ENCODE measurements at places on chromosomes 2 and 18.

GRCh38 chr2:133651861-133652260, 83.6 kb upstream of the NCKAP5 start:
- no peak for DNase-seq

GRCh38 chr2:60215386-60215901, 338.0 kb downstream of the BCL11A start:
- peak; percentile 74 for DNase-seq

GRCh38 chr2:175366815-175367214, 185.3 kb upstream of the ATP5MC3 start:
- DNase-seq = no peak

GRCh38 chr2:183349091-183349490, 224.8 kb downstream of the NUP35 start:
- no peak for DNase-seq

- no peak for DNase-seq
Observed at GRCh38 chr2:71166812-71167211, 36.4 kb downstream of the MPHOSPH10 start.

DNA sequence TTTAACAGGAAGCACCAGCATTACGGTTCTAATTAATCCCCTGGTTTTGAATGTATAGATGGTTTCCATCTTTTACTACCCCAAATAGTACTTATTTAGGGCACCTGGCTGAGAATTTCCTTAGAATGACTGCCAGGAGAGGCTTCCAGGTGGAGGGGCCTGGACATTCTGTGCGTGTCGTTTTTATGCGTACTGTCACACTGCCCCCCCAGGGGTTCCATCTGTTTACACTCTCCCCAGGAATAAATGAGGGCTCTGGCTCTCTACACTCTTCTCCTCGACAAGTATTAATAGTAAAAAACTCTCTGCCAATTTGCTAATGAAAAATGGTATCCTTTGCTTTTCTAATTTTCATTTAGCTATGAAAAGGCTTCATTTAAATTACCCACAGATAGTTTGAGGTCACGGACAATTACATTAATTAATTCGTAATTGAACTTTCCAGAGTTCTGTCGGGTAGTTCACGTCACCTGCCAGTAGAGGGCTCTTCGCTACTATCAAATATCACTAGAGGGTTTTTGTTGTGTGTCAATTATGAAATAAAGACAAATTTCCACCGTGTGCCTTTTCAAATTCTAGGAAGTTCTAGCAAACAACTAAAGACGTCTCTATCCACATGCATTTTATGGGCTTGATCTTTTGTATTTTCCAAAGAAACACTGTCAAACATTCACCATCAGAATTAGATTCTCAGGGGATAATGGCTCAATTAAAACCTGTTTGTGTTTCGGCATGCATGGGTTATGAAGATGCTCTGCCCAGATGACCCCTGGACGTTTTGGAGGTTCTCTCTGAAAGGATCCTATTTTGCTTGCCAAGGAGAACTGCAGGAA, 88.8 kb upstream of the ASB18 start:
- no peak for DNase-seq

- no peak for DNase-seq
Observed at GRCh38 chr18:70024829-70025228, 77.2 kb upstream of the CD226 start.

GRCh38 chr2:12169721-12170120, 423.3 kb downstream of the LPIN1 start:
- peak; percentile 74 for DNase-seq

DNA sequence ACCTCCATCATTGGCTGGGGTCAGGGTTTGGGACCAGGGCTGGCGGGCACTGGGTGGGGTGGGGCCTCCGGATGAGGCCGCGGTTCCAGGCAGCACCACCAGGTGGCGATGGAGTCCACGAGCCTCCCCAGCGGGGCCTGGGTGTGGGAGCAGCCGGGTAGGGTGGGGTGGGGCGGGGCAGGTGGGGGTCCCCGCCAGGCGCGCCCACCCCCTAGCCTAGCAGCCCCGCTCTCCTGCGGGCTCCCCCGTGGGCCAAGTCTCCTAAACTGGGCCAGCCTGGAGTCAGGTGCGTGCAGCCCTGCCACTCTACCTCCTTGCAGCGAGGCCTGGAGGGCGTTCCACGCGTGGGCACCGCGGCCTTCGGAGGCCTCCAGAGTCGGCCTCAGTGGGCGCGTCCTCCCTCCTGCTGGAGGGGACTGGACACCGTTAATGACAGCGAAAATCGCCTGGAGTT, 187.5 kb downstream of the TWIST2 start:
- peak; percentile 76 for DNase-seq

GRCh38 chr2:175432793-175433192, 251.3 kb upstream of the ATP5MC3 start:
- DNase-seq = no peak

- DNase-seq = peak; percentile 75
Observed at GRCh38 chr18:77000527-77000926, 132.1 kb downstream of the MBP start.

DNA sequence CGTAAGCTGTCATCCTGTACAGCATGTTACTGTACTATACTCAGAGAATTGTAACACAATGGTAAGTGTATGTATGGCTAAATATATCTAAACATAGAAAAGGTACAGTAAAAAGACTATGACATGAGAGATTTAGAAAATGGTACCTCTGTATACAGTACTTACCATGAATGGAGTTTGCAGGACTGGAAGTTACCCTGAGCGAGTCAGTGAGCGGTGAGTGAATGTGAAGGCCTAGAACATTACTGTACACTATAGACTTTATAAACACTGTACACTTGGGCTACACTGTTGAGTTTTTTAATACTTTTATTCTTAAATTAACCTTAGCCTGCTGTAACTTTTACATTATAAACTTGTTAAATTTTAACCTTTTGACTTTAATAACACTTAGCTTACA, 1.5 kb downstream of the DDX18 start:
- DNase-seq = no peak

DNA sequence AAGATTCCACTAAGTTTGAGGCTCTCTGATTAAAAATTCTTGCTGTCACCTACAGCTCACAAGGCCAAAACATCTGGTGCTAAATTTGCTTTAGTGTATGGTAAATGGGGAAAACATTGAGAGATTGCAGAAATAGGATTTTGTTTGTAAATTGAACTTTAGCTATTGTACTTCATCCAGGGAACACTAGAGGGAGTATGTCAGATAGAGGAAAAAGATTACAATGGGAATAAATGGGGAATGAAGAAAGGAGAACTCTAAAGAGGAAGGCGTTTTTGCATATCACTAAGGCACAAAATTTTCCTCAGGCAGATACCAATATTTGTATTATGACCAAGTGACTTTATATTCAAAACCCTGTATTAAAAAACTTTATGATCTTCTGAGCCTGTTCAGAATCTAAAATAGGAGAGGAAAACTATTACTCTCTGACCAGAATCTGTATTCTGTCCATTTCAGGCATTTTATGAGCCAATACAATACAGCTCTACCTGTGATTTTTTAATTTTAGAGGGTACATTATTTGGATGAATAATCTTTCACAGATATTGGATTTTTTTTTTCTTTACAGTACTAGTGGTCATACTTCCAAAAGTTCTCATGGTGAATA, 52.3 kb upstream of the ITGB6 start:
- no peak for DNase-seq

DNA sequence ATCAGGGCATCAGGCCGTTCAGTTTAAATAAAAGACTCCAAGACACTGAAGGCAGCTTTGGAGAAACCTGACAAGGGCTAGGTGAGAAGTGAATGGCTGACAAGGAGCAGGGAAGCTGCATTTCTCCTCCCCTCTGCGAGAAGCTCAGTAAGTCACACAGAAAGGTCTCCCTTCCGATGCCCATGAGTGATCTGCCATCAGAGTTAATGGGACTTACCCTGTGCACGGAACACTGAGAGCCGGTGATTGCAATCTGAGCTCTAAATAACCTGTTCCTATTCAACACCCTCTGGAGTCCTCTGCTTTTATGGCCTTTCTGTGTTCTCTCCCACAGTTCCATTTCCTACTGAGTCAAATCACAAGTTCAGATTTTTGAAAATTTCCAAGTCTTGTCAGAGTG, 322.2 kb upstream of the MYT1L start:
- peak; percentile 21 for DNase-seq

- no peak for DNase-seq
Observed at GRCh38 chr2:204272089-204272488, 273.2 kb upstream of the PARD3B start.

GRCh38 chr2:54570925-54571694, 115.0 kb downstream of the SPTBN1 start:
- peak; percentile 82 for DNase-seq

GRCh38 chr2:224083638-224084037, 44.6 kb upstream of the SERPINE2 start:
- DNase-seq = no peak

DNA sequence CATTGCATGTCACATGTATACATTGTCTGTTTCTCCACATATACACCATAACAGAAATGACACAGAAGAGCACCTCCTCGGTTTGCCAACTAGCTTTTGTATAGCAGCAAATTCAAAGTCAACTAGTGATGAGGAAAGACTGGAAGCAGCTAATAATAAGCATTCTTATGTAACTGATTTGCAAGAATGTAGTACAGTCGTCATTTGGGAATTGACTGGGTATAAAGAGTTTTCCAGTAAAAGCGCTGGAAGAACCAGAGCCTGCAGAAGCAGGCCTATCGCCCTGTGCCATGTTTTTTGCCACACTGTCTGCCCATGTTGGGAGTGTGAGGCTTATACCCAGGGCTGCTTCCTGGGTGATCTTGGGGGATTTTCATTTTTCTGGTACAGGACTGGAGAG, 310.6 kb downstream of the GBX2 start:
- no peak for DNase-seq

DNA sequence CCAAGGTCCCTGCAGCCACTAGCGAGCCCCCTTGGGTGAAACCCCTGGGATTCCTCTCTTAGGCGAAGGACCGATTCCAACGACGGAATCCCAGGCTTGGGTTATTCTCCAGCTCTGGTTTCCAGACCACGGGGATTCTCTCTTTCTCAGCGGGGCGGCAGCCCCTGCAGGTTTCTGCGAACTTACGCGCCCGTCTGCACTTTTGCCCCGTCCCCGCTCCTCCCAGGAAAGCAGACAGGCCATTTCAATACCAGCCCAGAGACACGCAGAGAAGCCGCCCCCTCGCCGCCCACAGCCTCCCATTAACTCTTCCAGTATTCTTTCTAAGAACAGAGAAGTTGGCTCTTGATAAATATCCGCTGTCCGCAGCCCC, 1.2 kb downstream of the CBLN2 start:
- DNase-seq = no peak

DNA sequence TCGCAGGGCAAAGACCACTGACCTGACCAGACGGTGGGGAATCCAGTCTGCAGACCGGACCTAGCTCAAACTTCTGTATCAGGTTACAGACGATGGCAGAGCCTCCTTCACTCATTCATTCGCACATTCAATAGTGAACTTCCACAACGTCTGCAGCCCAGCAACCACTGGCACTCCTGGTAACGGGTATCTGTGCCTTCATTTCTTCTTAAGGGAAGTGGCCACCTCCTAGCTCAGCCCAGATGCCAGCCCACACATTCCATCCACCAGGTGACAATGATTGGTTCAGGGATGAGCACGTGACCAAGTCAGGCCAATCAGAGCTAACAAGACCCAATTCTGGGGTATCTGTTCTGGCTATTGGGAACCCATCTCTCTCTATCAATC, 15.9 kb upstream of the ARMC9 start:
- no peak for DNase-seq

DNA sequence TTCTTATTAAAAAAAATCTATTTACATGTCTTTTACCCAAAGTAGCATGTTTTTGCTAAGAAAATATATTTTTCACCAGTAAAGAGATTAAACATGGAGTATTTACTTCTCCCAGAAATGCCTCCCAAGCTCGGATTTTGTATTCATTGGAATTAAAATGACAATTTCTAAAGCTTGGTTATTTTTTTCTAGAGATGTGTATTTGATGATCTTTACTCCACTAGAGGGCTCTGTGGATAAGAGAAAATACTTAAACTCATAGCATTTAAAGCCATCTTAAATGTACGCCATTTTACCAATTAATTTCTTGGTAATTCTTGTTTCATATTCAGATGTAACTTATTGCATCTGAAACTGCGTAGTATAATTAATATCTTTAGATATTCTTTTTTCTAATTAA, 461.4 kb downstream of the GALR1 start:
- DNase-seq = no peak

DNA sequence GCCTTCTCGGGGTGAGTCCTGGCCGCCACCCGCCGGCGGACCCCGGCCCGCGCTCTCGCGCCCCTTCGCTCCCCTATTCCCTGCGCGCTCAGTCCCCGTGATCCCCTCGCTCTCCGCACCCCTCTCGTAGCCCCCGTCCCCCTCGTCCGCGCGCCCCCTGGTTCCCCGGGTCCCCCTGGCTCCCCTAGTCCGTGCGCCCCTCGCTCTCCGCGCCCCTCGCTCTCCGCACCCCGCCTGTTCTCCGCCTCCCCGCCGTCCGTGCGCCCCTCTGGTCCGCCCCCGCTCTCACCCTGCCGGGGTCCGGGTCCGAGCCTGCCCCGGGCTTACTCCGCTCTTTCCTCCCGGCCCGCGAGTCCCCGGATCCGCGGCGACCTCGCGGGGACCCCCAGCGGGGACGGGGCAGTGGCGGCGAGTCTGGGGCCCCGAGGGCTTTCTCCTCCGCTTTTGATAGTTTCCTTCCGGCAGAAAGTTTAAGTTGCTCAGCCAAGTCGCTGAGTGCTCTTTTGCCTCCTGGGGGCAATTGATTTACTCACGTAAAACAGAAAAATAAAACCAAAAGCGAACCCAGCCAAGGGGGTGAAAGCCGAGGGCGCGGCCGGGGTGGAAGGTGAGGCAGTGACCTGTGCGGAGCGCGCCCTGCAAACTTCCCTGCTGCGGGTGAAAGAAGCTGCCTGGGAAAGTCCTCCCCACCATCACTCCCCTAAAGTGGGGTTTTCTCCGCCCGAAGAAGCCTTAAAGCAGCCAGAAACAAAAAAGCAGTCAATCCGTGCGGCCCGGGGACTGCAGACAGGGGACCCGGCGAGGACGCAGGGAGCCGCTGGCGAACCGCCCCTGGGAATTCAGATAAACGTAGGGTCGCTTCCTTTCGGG, 568 bp downstream of the RAB31 start:
- peak; percentile 69 for DNase-seq

GRCh38 chr2:160596441-160596840, 102.8 kb upstream of the RBMS1 start:
- no peak for DNase-seq

DNA sequence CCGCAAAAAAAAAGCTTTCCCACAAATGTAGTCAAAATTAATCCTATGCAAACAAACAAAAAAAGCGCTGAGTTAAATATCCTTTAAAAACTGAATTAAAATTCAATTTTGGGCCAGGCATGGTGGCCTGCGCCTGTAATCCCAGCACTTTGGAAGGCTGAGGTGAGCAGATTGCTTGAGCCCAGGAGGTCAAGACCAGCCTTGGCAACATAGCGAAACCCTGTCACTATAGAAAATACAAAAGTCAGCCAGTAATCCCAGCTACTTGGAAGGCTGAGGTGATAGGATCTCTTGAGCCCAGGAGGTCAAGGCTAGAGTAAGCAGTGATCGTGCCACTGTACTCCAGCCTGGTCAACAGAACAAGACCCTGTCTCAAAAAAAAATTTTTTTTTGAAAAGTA, 8.8 kb upstream of the MARCHF7 start:
- no peak for DNase-seq

- no peak for DNase-seq
Observed at GRCh38 chr2:208252716-208253492, 2.0 kb downstream of the IDH1 start.
